Stimulated activated CD4-positive, alpha-beta T cell treated with anti-CD3 and anti-CD28 coated beads, TNF-alpha, amount 100 ng/mL, for 1 hour (primary cell): ENCODE measurements at places on chromosomes 7 and 10.
A peak's percentile ranks its signal among the peaks of the same experiment; 100 is the strongest.

- DNase-seq = no peak
Observed at GRCh38 chr10:51524041-51524440, 175.4 kb downstream of the CSTF2T start.

- no peak for DNase-seq
Observed at GRCh38 chr7:40551685-40552576, 417.1 kb downstream of the SUGCT start.

DNA sequence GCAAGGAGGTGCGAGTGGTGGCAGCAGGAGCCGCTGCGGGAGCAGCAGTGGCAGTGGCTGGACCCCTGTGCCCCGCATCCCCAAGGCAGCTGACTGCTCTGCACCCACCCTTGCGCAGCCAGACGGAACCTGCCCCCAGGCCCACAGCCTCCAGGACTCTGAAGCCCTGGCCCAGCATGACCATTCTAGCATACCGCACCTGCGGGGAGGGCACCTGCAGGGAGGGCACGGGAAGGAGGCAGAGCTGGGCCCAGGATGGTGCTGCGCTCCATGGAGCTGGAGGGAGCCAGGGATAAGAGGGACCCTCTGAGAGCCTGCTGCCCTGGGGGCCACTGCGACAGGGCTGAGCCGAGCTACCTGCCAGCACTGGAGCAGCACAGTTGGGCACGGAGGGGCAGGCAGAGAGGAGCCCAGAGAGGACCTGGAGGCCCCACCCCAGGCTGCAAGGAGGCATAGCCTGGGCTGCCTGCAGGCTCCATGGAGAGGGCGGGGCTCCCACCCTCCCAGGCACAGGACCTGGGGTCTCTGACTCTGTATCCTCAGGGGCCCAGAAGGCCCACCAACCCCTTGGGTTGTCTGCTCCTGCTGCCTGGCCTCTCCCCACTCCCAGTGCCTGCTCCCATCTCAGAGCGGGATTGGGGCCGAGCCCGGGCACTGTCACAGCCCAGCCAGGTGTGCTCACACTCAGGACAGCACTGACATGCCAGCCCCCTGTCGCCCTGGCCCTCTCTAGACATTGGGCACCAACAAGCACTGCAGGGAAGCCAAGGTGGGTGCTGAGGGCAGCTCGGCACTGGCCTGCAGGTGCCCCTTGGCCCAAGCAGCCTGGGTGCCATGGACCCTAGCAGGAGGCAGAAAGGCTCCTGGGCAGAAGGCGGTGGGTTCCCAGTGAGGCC, 87.6 kb downstream of the HTR7 start:
- no peak for DNase-seq

GRCh38 chr7:68965351-68965750, 632.9 kb upstream of the AUTS2 start:
- DNase-seq = no peak

DNA sequence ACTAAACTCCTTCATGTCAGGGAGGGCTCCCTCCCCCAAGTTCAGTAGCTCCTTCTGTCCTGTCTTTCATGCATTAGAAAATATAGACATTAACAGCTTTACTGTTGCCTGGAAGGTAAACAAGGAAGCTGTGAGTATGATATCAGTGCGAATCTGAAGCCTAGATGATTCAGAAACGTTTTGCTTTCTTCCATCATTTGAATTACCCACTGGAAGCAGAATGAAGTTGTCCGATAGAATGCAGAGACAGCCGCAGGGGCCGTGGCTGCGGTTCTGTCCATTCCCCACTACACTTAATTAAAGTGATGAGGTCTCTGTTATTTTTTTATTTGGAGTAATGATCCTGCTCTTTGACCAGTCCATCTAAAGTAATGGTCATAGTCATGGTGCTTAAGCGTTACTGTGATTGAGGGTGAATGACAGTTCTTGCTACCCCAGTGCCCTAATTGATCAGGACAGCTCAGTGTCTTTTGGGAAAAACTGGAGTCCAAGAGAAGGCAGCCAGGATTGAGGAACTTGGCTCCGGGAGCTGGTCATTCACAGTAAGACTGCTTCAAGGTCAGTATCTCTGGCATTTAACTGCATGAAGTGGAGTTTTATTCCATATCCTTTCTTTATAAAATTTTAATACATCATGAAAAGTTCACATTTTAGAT, 69.9 kb downstream of the PTPRE start:
- DNase-seq = no peak

GRCh38 chr7:112414855-112415490, 35.3 kb upstream of the IFRD1 start:
- no peak for DNase-seq

- no peak for DNase-seq
Observed at GRCh38 chr10:73646598-73647041, 5.3 kb upstream of the MYOZ1 start.

GRCh38 chr7:23247603-23248335, 1.2 kb downstream of the GPNMB start:
- DNase-seq = no peak

GRCh38 chr7:411677-412312, 107.9 kb downstream of the PDGFA start:
- DNase-seq = no peak

GRCh38 chr10:98138031-98138430, 3.6 kb downstream of the R3HCC1L start:
- DNase-seq = no peak

GRCh38 chr7:103613655-103614642, 167.9 kb upstream of the SLC26A5 start:
- DNase-seq = no peak

DNA sequence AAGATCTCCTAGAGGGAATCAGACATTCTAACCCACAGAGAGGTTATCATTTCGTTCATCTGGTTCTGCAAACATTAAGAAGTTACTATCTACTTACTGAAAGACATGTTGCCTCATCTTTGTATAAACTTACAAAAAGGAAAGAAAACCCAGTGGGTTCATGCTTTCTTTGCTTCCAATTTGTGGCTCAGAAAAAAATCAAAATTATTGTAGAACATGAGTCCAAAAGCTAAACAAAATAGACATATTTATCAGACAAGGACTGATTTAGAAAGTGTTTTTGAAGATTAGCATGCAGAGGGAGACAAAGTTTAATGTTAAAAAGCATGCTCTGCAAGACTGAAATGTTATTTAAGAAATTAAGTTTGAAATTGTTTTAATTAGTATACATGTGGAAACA, 123.1 kb downstream of the MBL2 start:
- no peak for DNase-seq

DNA sequence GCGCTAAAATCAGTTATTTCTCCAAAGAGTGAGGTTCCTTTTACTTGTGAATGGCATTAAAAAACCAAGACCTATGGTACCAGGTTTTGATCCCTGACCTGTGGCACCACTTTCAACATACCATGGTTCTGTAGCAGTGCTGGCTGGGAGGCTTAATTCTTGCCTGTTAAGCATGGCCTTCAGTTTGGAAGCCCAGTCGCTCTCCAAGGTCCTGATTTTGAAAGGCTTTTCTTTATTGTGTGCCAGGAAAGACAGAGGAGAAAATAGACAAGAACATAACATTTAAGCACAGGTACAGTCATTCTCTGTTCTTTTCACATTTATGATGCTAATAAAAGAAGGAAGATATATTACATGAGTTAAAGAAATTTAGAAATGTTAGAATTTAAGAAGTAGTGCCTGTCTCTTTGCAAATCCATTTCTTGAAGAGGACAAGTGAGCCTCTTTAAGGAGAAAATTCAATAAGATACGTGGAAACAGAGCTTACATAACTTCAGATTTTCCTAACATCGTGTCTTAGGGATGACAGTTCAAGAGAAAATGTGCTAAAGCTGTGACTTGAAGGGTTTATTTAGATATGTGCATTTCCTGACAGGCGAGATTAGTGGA, 357.6 kb downstream of the DPP6 start:
- no peak for DNase-seq

GRCh38 chr7:108055611-108056021, 52.7 kb upstream of the LAMB1 start:
- no peak for DNase-seq

- peak; percentile 14 for DNase-seq
Observed at GRCh38 chr7:130486114-130486953, 5.6 kb upstream of the MEST start.
